Fibroblast of skin of left biceps (primary cell): ENCODE measurements at places on chromosomes 3 and 15.

DNA sequence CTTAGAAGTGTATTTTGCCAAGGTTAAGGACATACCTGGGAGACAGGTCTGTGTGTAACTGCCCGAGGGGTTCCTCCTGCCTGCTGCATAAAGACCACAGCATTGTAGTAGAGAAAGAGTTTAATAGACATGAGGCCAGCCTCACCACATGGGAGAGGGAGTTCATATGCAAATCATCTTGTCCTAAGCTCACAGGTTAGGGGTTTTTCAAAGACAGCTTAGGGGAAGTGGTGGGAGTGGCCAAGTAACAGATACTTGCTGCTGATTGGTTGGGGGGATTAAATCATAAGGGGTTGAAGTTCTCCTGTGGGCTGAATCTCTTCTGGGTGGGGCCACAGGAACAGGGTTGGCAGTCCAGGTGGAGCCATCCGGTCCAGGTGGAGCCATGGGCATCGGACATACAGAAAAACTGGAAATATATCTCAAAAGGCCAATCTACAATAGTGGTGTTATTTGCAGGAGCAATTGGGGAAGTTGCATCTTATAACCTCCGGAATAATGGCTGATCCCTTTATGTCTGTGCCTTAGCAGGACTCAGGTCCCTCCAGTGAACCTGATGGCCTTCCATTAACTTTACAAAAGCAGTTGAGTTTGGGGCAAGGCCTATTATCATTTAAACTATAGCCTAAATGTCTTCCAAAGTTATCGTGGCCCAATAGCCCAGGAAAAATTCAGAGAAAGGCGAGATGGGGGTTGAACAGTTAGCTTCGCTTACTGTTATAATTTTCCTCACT, 86.0 kb upstream of the MFGE8 start:
- no peak for DNase-seq

GRCh38 chr3:155192957-155193746, 100.3 kb downstream of the STRIT1 start:
- no peak for DNase-seq

DNA sequence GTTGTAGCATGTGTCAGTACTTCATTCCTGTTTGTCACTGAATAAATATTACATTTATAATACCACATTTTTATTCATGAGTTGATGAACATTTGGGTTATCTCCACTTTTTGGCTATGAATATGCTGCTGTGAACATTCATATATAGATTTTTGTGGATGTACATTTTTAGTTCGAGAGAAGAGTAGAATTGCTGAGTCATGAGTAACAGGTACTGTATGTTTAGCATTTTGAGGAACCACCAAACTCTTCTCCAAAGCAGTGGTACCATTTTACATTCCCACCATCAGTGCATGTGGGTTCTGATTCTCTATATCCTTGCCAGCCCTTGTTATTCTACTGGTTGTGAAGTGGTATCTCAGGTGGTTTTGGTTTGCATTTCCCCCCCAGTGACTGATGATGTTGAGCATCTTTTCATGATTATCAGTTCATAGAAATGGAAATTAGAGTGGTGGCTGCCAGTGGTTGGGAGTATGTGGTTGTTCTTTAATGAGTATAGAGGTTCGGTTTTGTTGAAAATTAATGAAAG, 59.6 kb downstream of the CCDC66 start:
- DNase-seq, result no peak

DNA sequence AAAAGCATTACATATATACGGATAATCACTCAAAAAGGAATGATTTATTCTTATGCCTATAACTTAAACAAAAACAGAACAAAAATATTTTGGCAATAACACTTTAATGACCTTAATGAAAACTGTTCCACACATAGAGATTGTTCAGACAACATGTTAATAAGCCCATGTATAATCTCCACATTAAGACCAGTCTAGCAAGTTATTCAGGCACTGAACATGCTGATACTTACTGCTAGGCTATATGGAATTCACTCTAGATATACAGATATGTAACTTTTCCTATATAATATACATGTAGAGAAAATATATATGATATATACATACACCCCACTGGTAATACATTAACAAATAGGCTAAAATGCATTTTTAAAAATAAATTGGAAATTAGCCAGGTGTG, 43.8 kb upstream of the USP50 start:
- no peak for DNase-seq

DNA sequence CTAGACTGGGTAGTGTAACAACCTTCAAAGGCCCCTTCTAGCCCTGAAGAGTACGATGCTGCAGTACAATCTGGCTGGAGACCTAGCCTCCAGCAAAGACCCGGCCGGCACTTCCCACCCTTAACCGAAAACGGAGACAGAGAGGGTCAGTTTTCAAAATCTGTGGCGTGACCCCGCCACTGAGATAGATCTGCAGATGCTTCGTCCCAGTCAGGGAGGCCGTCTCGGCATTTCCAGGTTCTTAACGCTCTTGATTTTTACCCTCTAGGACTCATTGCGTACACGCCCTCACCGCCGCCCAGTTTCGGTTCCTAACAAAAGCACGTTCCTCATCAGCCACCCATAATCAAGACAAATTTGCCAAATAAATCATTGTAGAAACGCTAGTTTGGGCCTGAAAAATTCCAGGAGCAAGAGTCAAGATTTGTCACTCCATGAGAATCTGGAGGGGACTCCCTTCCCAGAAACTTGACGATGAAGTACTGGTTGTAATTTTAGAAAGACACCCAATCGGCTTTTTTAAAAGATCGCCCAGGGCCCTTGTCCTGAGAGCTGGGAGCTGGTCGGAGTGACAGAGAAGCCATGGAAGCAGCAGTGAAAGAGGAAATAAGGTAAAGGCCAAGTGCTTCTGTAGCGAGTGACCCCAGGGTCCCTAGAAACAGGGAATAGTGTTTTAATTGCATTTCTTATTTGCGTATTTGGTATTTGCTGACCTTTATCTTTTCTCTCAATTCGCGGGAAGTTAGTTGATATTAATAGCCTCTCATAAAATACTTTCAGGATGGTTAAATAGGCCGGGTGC, 868 bp upstream of the TMEM87A start:
- peak; percentile 36 for DNase-seq

- DNase-seq, result peak; percentile 92
These were observed 30.0 kb downstream of the MASP1 start for GRCh38 chr3:187261541-187261969.

GRCh38 chr3:55165278-55165677, 237.4 kb upstream of the LRTM1 start:
- no peak for DNase-seq

DNA sequence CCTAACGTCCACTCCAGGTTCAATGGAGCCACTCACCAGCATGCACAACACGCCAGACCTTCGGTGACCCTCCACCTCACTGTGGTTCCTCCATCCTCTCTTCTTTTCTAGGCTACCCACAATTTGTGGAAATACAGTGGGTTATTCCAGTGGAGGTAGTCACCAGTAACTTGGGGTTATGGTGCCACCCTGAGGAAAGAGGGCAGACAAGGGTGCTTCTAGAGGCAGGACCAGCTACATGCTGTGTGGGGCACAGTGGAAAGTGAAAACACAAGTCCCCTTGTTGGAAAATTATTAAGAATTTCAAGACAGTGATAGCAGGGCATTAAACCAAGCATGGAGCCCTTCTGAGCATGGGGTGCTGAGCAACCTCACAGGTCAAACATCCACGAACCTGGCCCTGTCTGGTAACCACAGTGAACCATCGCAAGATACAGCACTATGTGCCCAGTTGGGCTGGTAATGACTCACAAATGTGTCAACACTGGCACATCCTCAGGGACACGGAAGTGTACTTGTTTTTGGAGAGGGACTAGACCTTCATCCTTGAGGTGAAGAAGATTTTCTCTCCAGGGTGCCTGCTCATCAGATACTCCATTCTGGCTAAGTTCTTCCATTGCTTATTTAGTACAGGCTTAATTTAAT, 166.7 kb downstream of the STT3B start:
- DNase-seq, result no peak

DNA sequence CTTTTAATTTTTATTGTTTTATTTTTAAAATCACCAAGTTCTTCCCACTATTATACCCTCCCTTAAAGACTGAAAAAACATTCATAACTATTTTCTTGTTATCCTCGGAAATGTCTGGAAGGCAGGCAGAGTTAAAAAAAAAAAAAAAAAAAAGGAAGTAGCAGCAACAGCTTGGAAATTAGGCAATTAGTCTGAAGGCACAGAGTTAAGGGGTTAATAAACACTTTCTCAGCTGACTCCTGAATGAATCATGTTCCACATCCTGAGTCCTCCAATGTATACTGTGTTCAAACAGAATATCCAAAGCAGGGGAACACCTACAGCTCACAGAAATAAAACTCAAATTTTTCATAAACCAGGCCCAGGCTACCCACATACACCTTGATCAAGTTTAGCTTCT, 5.8 kb downstream of the HEXA start:
- no peak for DNase-seq

DNA sequence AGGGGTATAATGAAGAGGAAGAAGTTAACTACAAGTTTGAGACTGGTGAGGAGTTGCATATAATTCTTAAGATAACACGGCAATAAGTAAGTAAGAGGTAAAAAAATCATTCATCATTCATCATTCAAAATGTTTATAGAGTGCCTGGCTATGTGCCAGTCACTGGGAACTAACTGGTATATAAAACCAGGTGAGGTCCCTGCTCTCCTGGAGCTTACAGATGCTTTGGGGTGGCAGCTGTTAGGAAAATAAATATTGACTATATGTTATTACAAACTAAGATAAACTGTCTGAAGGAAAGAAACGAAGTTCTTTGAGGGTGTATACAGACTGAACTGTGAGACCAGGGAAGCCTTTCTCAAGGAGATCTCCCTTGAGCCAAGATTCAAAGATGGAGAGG, 2.9 kb downstream of the CASR start:
- DNase-seq, result no peak

- no peak for DNase-seq
These were observed 62.9 kb upstream of the TJP1 start for GRCh38 chr15:29885183-29885582.

- no peak for DNase-seq
These were observed 7.1 kb upstream of the DVL3 start for GRCh38 chr3:184148076-184148475.

DNA sequence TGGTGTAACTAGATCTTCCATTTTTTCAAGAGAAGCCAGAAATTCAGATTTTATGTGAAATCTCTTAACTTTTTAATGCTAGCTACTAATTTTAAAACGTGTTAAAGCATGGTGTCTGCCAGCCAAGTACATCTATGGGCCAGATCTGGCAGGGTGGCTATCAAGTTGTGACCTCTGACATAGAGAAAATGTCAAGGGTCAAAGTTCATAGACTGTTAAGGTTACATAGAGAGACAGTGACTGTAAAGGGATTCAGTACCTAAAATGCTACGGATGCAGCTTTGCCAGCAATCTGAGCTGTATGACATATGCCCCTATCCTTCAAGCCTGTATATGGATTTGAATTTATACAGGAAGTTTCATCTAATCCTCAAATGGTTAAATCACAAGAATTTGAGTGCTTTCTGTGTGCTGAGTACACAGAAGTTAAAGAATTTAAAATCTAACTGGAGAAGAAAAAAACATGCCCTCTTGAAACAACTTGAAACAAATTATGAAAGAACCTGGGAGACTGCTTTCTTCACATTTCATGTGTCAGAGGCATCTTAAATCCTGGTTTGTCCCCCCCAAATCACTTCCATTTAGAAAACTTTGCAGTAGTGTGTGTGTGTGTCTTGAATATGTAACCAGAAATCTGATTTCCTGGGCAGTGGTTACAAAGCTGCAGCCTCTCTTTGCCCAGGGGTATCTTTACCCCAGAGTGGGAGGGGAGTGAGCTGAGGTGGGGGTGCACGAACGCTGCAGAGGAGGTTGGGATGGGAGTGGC, 895 bp upstream of the ARHGAP31 start:
- DNase-seq, result no peak

DNA sequence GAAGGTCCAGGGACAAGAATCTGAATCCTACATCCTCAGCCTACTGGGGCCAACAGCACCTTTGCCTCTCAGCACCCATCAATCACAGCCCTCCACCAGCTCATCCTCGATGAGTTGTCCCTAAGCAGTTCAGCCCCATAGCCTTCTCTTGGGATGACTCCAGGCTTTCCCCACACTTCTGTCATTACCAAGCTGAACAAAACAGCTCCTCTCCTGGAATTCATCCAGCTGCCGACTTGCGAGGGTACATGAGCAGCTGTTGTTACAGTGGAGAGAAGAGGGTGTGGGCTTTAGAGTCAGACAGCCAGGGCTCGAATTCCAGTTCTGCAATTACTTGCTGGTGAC, 69.0 kb upstream of the THBS1 start:
- peak; percentile 71 for DNase-seq

GRCh38 chr3:41898631-41899030, 63.3 kb downstream of the ULK4 start:
- DNase-seq, result no peak

- no peak for DNase-seq
These were observed 2.1 kb downstream of the SLC41A3 start for GRCh38 chr3:126081618-126082361.

GRCh38 chr15:35669021-35669420, 123.1 kb upstream of the DPH6 start:
- DNase-seq, result no peak

- DNase-seq, result no peak
These were observed 244.4 kb downstream of the ADAMTSL3 start for GRCh38 chr15:83898361-83898760.

DNA sequence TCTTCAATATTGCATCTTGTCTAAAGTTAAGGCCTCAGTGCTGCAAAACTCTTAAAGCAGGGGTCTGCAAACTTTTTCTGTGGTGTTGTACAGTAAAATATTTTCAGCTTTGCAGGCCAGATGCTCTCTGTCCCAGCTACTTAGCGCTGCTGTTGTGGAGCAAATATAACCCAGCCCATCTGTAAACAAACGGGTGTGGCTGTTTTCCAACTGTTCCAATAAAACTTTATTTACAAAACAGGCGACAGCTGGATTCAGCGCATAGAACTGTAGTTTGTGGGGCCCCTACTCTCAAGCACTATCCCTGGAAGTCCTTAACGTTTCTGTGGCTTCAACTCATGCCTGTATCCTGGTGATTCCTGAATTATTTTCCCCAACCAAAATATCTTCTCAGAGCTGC, 365.0 kb downstream of the FOXP1 start:
- no peak for DNase-seq

DNA sequence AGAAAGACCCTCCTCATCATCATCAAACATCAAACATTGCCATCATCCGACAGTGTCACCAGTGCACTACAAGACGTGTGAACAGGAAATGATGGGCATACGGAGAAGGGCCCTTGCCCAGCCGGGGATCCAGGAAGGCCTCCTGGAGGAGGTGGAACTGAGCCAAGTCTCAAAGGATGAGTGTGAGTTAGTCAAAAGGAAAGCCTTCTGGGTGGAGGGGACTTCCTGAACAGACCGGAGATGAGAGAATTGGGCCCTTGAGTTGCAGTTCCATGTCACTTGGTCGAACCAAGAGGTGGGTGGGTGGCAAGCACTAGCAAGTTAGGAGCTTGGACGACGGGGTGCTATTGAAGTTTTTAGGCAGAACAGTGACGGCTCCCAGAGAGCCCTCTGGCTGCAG, 8.5 kb downstream of the SEMA4B start:
- no peak for DNase-seq

DNA sequence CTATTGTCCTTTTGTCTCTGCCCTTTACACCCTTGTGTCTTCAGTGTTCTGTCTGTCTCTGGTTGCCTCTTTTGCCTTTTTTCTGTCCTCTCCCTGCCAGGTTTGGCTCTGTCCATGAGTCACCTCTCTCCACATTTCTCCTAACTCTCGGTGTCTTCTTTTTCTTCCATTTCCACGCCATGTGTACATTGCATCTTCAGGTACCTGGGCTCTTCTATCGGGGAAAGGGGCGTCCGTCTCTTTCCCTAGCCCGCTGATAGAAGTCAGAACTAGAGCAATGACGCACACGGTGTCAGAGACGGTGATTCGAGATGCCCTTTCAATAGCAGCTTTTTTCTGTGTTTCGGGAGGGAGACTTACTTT, 641 bp downstream of the OPA1 start:
- no peak for DNase-seq
